ENCODE measurements at places on chromosomes 4 and X.

- DNase-seq, result no peak
These were observed 10.0 kb upstream of the SPRY1 start for GRCh38 chr4:123386609-123387008.

- DNase-seq, result no peak
These were observed 29.7 kb upstream of the HPSE start for GRCh38 chr4:83364312-83364711.

- no peak for DNase-seq
These were observed 405.4 kb upstream of the TECRL start for GRCh38 chr4:64814616-64815015.

DNA sequence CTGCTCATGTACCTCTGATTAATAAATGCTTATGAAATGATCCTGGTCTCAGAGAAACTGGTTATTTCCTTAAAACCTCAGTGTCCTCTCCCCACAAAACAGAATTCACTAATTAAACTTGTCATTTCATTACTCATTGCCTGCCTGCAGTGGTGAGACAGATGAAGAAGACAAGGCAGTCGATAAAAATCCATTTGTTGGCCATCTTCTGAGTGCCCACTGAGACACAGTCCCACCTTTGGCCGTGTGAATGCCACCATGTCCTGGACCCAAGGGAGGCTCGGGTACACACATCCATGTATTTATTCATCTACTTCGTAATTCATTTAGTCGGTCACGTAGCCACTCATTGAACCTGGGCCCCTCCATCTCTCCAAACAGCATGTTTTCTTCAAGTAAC, 3.5 kb downstream of the S100P start:
- DNase-seq, result no peak

DNA sequence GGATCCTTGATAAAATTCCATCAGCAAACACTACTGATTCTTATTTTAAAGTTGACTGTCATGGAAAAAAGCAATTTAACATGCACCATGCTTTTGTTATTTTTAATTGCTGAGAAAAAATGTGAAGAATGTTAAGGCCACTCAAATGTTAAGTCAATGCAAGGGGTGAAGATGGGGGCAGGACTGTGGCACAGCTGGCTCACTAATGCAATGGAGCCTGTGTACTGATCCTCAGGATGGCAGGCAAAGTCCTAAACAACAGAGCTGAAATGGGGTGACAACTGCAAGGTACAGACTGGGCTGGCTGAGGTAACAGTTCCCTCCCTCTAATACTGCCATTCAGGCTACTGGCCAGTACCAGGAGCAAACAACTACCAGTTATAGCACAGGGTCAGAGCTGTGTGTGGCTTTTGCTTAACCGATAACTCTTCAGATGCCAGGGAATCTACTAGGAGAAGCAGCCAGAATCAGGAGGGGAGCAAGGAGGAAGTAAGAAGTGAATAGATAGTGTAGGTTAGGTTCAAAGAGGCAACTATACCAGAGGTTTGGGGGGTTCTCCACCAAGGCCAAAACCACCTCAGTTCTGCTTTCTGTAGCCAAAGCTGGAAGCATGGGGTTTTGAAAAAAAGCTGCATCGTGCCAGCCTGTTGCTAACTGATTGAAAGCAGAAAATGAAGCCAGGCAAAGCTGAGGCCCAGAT, 372.6 kb downstream of the OPHN1 start:
- DNase-seq, result no peak

GRCh38 chrX:65999029-65999562, 40.8 kb downstream of the VSIG4 start:
- DNase-seq, result no peak

GRCh38 chr4:6658597-6659075, 18.2 kb downstream of the MRFAP1 start:
- DNase-seq, result peak; percentile 78

GRCh38 chrX:46617906-46618305, 44.3 kb downstream of the CHST7 start:
- DNase-seq, result no peak

DNA sequence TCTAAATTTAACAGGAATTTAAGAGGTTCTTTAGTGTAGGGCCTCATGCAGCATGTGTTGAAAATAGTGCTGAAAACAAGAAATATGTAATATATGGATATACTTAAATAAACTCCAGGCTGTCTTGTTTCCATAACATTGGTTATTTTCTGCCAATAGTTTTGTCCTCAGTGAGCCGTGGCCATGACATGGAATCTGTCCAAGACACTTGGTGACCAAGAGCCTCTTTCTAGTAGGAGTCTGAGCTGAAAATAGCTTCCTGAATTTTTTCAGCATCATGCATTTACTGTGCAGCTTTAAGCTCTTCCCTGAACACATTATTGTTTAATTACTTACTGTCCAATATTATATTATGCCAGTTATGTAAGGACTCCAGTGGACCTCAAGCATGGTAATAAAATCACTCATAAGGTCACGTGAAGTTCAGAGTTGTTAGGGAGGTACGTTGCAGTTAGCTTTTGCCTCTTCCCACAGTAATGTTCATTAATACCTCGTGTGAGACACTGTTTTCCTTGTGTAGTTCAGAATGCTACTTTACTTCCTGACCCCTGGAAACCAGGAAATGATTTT, 488.2 kb downstream of the GRID2 start:
- no peak for DNase-seq

DNA sequence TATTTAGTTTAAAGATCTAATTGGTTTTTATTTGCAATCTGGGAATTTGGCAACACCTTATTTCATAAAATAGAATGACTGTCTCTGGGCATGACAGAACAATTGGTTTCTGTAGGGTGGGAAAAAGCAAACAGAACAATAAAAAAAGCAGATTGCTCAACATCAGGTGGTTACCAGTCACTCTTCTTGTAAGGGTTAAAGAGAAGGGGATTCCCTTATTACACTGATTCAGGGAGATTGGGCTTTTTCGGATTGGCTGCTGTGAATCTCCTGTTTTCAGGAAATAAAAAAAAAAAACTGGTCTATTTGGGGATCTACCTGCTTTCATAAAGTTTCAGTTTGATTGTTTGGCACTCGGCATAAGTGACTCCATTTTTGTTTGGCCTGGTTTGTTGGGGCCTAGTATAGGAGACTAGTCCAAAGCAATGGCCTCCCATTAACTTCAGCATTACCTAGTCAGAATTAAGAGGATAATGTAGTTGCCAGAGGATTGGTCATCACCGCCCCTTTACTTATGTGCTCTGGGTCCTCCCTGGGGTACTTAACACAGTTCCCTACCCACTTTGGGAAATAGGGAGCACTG, 380.5 kb downstream of the IDS start:
- DNase-seq, result no peak

All from suprapubic skin (tissue), 4 donors.